Activated CD4-positive, alpha-beta T cell treated with anti-CD3 and anti-CD28 coated beads for 4 hours (primary cell): ENCODE measurements at places on chromosomes 16 and 17.

GRCh38 chr16:11395008-11395948 is 50.0 kb downstream of the RMI2 start:
- DNase-seq, result no peak

- no peak for DNase-seq
These were observed 148.9 kb downstream of the XYLT1 start for GRCh38 chr16:17321824-17322223.

GRCh38 chr16:84463221-84463620 is 41.2 kb downstream of the MEAK7 start:
- no peak for DNase-seq

DNA sequence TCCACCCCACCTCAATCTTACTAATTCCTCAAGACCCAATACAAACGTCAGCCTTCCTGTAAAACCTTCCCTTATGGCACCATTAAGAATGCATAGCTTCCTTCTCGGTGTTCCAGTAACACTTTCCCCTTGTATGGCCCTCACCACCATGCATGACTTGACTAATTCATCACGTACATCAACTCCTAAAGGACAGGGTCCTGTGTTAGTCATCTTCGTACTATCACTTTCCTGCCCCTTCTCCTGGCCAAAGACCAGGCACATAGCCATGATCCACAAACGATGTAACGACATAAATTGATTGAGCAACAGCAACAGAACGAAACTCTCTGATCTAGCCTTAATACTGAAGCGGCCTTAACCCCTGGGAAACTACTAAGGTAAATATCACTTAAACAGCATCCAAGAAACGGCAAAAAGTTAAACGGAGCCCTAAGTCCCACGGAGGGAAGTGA is 612 bp downstream of the PSMD12 start:
- no peak for DNase-seq

- no peak for DNase-seq
These were observed 113.5 kb upstream of the CCL2 start for GRCh38 chr17:34141590-34141989.

GRCh38 chr17:2780931-2781454 is 15.2 kb upstream of the RAP1GAP2 start:
- DNase-seq, result no peak

GRCh38 chr16:21235199-21235585 is 1.7 kb downstream of the ANKS4B start:
- no peak for DNase-seq

- DNase-seq, result no peak
These were observed 5.1 kb downstream of the FOXF1 start for GRCh38 chr16:86515413-86515776.

- DNase-seq, result no peak
These were observed 3.4 kb downstream of the LYRM1 start for GRCh38 chr16:20903899-20904506.

DNA sequence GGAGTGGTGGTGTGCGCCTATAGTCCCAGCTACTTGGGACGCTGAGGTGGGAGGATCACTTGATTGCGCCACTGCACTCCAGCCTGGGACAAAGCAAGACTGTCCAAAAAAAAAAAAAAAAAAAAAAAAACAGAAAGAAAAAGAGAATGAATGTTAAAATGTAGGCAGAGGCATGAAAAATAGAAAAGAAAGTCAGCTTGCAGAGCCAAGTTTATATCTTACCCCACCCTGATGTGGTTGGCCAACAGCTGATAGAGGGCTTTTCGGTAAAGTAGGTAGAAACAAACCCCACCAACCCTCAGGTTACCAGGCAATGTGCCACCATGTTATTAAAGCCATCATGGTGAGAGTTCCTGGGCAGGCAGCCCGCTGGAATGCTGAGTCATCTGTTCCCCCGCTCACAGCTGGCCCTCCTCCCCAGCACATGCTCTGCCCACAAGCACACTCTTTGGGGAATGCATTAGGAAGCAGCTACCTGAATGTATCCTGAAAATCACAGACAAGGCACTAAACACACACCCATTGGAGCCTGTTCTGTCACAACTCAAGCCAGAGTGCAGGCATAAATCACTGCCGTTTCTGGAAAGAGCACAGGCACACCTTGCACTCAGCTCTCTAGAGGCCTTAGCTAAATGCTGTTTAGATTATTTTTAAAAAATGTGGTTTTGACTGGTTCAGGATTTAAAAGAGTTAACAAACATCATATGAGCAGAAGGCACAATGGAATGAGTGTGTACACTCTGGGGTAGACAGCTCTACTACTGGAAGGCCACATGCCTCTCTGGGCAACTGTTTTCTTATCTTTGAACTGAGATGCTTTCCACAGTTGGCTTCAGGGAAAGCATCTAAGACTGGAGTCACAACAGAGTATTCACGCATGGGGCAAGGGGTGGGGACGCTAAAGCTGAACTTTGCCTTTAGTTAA is 128.5 kb downstream of the PARN start:
- DNase-seq, result no peak

GRCh38 chr16:69166221-69166833 is 20.6 kb upstream of the SNTB2 start:
- peak; percentile 83 for DNase-seq

DNA sequence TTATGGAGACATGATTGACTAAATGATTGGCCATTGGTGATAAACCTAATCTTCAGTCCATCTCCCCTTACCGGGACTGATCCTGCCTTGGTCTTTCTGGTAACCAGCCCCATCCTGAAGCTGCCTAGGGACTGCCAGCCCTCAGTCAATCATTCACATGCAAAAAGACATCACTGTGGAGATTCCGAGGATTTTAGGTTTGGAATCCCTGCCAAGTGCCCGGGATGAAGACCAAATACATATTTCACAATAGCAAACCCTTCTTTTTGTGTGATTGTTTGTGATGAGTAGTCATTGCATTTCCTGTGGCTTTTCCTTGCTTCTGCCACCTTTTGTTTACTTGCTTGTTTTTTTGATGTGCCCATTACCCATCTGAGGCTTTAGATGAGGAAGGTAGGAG is 44.0 kb downstream of the EPN2 start:
- DNase-seq, result no peak

- DNase-seq, result no peak
These were observed at the start of gene CHD9NB for GRCh38 chr16:53052519-53053501. TSS of gene CHD9NB (minus strand) at chr16:53052897. CDS start at chr16:53044158, 8,739 bp downstream.

DNA sequence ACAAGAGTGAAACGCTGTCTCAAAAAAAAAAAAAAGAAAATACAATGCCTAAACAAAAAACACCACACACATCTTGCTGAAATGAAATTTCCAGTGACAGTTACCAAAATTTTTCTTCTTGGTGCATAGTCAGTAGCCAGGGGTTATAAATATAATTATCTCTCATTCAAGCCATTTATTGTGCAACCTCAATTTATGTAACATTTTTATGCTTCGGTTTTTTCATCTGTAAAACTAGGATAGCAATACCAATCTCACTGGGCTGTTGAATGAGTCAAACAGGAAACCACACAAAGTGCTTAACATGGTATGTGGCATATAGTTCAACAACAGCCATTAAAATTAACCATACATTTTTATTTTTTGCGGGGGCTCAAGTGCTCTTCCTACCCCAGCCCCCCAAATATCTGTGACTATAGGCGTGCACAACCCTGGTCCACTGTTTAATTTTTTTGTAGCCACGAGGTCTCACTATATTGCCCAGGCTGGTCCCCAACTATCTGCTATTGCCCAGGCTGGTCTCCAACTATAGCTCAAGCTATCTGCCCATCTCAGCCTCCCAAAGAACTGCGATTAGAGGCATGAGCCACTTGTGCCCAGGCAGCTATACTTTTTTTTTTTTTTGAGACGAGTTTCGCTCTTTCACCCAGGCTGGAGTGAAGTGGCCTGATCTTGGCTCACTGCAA is 2.6 kb downstream of the COG4 start:
- DNase-seq, result no peak

- no peak for DNase-seq
These were observed 47.4 kb downstream of the KSR1 start for GRCh38 chr17:27503611-27504010.

DNA sequence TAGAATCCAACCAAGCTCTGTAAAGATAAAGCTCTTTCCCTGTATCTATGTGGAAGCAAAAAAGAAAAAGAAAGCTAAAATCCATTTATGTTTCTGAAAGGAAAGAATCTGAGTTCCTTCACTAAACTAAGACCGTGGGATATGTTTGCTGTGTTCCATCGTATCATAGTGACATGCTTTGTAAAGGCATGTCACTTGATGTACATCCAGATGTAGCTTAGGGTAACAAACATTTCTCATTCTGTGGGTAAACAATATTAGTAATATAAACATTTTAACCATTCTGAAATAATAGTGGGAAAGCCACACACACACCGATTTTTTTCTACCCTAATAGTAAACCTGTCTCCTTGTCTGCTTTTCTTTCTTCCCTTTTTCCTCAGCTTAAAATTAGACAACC is 78.1 kb downstream of the TUBD1 start:
- DNase-seq, result no peak

- no peak for DNase-seq
These were observed 9.4 kb upstream of the ARHGAP23 start for GRCh38 chr17:38418693-38419507.

GRCh38 chr16:80910434-80910833 is 96.3 kb downstream of the CMC2 start:
- DNase-seq, result no peak

DNA sequence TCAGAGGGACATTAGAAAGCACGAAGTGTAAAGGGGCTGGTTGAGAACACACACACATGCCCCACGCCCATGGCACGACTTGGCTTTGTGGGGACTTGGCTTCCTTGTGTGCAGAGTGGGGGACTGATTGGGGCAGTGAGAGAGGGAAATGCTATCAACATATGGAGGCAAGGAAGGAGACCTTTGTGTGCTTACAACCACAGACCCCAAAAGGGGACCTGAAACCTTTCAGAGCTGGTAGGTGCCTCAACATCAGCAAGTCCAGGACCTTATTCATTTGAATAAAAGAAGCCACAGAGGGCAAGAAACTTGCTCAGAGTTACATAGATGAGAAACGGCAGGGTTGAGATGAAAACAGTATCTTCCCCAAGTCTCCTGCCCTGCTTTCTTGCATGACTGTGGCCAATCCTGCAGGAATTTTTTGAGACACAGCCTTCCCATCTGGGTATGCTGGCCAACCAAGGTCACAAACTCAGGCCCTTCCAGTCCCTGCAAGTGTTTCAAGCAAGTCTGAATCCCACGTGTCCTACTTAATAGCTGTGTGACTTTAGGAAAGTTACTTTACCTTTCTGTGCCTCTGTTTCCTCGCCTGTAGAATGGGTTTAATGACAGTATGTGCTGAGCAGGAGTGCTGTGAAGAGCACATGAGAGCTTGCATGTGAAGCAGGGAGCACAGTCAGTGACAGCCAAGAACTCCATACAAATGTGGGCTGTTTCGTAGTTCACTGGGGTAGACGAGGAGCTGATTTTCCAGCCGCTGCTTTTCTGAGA is 26.2 kb downstream of the C16orf78 start:
- no peak for DNase-seq

DNA sequence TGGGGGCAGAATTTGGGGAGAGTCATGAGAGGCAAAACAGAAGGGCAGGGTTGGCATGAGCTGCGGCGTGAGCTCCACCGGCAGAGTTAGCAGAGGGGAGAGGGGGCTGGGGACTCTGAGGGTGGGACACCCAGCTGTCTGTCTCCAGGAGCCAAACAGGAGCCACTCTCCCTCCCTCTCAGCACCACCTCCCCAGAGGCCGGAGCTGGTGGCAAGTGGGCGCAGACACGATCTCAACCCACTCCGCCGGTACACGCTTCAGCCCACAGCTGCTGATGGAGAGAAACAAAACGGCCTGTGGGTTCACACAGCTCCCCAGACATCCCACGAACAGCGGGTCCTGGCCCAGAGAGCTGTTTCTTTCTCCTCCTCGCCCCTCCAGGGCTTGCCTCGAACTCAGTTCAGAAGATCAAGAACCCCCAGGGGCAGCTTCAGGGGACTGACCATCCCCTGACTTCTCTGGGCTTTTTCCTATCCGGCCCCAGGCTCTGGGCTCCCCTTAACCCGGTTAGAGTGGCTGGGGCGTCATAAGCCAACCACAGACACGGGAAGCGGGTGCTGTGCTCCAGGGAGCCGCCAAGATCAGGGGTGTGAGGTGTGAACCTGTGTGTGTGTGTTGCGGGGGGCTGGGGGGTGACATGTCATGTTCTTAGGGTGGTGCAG is 7.6 kb downstream of the RHBDF2 start:
- DNase-seq, result no peak

DNA sequence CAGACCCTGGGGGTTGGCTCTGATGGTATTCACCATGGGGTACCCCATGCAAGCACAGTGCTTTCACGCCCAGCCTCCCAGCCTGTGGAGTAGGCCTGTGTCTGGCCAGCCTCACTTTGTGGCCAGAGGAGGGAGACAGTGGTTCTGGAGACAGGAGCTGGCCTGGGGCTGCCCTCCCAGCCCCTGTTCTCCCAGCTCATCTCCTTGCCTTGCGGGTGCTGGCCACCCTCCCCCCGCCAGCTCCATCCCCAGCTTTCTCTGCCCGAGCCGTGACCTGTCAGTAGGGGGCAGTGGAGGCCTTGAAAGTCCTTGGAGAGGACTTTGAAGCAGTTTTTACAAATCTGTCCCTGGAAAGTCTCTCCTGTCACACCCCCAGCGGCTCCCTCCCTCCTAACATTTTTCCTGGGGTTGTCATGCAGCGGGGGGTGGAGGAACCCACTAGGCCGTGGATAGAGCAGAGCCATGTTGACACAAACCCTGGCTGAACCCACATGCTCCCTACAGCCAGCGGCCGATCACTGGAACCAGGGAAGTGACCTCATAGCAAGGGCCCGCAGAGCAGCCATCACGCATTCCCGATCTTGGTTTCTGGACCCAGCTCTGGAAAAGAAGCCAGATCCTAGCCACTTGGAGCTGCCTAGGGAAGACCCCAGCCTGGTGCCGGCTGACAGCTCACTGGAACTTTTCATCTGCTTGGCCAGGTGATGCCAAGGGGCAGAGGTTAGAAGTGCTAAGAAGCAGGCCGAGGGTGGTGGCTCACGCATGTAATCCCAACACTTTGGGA is 289.4 kb downstream of the SEC14L1 start:
- peak; percentile 94 for DNase-seq

DNA sequence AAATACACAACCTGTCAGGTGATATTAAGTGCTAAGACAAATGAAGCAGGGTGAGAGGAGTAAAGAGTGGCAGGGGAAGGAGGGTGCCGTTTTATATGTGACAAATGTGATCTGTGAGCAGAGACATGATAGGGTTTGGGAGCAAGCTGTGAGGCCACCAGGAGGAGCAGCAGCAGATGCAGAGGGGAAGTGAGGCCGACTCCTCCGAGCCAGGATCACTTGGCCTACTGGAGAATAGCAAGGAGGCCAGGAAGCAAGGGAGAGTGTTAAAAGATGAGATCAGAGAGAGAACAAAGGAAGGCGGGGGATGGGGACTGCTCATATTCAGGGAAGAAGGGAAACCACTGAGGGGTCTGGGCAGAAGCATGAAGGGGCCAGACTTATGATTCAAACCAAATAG is 129.4 kb downstream of the TANGO6 start:
- DNase-seq, result no peak

DNA sequence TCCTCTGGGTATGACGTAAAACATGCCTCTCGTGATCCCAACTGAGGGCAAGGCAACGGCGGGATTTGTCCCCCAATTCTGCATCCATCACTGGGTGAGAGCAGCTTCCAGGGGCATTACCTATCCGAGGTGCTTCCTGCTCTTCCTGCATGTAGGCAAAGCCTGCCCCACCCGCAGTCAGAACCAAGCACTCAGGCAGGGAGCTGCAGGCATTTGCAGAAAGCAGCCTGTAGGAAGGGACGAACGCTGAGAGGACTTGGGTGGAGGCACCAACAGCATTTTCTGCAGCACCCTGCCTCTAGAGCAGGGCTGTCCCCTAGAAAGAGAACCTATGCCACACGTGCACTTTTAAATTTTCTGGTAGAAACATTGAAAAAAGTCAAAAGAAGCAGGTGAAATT is 5.5 kb downstream of the BCO1 start:
- no peak for DNase-seq
